ENCODE measurements at places on chromosomes 2 and 18.

DNA sequence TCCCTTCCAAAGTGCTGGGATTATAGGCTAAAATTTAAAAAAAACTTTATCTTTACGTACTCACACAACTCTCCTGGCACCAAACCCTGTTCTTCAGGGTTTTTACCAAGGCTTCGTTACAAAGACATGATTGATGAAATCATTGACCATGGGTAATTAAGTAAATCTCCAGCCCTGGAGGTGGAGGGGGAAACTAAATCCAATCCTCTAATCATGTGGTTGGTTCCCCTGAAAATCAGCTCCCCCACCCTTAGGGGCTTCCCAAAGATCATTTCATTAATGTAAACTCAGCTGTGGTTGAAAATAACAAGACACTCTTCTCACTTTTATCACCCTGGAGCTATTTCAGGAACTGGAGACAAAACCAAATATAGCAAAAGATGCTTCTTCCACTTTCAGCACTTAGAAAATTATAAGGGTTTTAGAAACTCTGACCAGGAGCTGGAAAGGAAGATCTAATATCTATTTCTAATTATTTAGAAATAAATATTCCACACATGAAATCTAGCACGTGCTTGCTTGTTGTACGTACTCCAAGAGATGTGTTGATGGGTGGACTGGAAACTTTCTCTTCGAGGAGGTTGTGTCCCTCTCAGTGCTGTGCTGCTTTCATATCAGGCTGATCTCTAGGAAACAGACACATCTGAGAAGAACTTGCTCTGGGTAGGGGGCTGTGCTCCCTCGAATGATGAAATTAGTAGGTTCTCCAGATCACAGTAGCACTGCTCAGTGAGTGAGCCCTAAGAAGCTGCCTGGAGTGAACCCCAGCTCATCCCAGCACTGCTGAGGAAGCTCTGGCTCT lies 67.2 kb downstream of the SMAD4 start:
- no peak overlapping the region for H3K4me3 ChIP-seq
- DNase-seq, result no peak
- H3K4me1 ChIP-seq, result no peaks in the 10 kb centered on the region
- H3K27ac ChIP-seq, result no peak overlapping the region
- no peaks in the 10 kb centered on the region for H3K36me3 ChIP-seq

DNA sequence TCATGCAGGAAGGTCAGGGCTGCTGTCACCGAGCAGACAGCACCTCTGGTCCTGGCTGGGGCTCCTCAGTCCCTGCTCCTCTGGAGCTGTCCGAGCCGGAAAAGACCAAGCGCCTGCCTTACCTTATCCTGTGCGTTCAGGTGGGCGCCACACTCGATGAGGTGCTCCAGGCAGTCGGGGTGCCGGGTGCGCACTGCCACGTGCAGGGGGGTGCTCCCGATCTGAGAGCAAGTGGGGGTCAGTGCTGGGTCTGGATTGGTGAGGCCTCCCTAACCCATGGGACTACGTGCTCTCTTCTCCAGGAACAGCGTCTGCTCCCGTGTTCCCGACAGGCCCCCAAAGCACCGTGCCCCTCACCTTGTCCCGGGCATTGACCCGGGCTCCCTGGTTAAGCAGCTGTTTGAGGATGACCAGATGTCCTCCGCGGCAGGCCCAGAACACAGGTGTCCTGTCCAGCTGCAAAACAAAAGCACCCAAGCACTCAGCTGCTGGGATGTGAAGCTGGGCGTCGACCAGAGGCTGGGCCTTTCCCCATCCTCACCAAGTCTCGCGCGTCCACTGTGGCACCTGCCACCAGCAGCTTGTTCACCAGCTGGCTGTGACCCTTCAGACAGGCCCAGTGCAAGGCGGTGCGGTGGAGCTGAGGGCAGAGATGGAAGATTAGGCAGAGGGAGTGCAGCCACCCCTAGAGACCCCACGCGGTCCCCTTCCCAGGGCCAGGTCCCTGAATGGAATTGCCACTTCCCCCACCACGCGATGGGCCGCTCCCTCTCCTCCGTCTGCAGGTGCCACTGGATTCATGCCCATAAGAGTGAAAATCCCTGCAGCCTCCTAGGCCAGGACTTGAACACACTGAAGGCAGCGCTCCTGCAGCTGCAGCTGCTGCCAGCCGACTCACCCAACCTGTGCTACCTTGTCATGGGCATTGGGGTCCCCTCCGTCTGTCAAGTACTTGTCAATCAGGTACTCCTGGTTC lies 3.7 kb downstream of the ANKRD23 start:
- no peak overlapping the region for H3K4me3 ChIP-seq
- no peaks in the 10 kb centered on the region for H3K36me3 ChIP-seq
- no peaks in the 10 kb centered on the region for H3K4me1 ChIP-seq
- no peak for DNase-seq
- H3K27ac ChIP-seq, result no peak overlapping the region
- no peaks in the 10 kb centered on the region for H3K27me3 ChIP-seq

DNA sequence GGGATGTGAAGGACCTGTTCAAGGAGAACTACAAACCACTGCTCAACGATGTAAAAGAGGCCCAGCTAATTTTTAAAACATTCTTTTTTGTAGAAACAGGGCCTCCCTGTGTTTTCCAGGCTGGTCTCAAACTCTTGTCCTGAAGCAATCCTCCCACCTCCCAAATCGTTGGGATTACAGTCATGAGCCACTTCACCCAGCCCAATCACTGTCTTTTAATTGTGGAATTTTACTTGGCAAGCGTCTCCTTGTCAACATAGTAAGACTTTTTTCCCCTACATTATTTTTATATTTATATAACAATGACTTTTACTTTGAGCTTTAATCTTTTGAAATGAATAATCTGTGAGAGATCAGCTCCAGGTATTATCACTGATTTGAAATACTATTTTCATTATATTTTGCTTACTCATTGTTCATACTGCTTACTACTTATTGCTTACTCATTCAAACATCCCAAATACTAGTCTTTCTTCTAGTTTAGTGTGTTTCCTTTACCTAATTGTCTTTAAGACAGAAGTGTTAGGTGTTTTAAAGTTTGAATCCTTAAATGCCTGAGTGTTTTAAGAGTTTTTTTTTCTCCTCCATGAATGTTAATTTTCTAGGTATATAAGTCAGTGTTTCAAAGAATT lies 48.9 kb downstream of the PTPN4 start:
- no peaks in the 10 kb centered on the region for H3K36me3 ChIP-seq
- peak overlapping the region; percentile 67 for H3K4me3 ChIP-seq
- peak; percentile 58 for DNase-seq
- peaks cover 31% of the 10 kb centered on the region for H3K4me1 ChIP-seq
- no peaks in the 10 kb centered on the region for H3K27me3 ChIP-seq

DNA sequence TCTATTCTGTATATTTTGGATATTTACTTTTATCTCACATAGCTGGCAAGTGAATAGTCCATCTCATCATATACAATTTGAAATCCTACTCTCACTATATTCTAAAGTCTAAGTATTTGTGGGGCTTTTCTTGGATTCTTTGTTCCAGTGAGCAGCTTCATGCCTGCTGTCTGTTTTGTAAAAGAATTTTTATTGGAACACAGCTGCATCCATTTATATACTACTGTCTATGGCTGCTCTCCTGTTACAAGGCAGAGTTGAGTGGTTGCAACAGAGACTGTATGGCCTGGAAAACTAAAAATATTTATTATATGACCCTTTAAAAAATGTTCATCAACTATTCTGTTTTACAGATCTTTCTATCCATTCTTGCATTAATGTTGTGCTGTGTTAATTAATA lies 193.3 kb upstream of the KLHL14 start:
- no peak overlapping the region for H3K27ac ChIP-seq
- no peak overlapping the region for H3K4me3 ChIP-seq
- H3K27me3 ChIP-seq, result no peaks in the 10 kb centered on the region
- DNase-seq, result no peak
- no peaks in the 10 kb centered on the region for H3K4me1 ChIP-seq

DNA sequence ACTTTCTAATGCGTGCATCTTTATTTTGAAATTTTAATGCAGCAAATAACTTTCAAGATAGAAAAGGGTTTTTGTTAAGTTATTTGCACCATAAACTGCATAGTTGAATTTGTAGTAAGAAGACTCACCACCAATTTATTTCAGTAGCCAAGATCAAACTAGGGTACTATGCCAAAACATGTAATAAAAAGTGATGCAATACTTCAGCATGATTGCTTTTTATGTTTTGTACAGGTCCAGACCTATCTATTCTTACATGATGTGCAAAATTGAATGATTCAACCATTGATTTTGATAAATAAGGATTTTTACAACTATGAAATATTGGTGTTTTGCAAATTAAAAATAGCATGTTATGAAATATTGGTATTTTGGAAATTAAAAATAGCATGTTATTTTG lies 26.7 kb downstream of the AGPS start:
- H3K4me3 ChIP-seq, result peak overlapping the region; percentile 45
- peak overlapping the region; percentile 12 for H3K27ac ChIP-seq
- DNase-seq, result peak; percentile 65
- H3K4me1 ChIP-seq, result peaks cover 45% of the 10 kb centered on the region
